Activated CD4-positive, alpha-beta T cell treated with anti-CD3 and anti-CD28 coated beads for 36 hours (primary cell): ENCODE measurements at places on chromosomes 2 and 18.

DNA sequence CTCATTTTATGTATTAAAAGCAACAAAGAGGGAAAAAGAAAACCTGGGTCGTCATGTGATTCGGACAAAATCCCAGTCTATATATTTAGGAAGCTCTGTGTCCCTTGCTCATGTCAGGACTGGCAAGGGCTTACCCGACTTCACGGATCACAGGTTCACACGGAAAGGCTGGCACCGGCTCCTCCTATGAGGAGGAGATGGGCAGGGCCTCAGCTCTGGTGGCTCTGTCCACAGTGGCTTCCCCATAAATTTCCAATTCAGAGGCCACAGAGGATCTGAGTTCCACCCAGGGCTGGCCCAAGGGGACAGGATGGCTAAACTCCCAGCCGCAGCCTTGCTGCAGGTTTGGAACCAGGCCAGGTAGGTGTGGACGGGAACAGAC, 186.8 kb downstream of the BCL2 start:
- no peak for DNase-seq

DNA sequence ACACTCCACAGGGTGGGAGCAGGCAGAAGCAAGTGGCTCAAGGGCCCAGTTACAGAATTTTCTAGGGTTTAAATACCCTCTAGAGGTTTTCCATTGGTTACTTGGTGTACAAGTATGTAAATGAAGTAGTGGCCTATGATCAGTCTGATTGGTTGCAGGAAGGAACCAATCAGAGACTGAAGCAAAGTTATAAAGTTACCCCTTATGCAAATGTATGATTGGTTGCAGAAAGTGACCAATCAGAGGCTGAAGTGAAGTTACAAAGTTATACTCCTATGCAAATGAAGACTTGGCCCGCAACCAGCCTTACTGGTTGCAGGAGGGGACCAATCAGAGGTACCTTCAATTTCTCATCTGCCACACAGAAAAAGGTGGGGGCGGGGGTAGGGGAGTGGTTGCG, 154.6 kb downstream of the INO80D start:
- no peak for DNase-seq

DNA sequence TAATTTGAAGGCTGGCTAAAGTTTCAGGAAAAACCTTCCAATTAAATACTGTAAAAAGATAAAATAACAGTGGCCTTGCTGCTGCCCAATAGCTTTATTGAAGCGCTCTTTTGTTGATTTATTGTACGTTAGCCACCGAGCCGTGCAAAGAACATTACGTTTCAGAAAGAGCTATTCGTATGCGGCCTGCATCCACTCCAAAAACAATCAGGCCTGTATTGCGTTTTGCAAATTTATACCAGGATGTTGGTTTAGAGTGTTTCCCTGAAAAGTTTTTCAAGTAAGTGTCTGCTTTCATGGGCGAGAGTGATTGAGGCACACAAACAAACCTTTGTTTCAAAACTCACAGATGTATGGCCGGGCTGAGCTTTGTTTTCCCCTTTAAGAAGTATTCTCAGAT, 257.2 kb upstream of the SALL3 start:
- DNase-seq: no peak

- no peak for DNase-seq
Observed at GRCh38 chr18:22817844-22818243, 115.3 kb upstream of the RBBP8 start.
